Activated naive CD4-positive, alpha-beta T cell (primary cell): ENCODE measurements at places on chromosomes 3 and 15.

DNA sequence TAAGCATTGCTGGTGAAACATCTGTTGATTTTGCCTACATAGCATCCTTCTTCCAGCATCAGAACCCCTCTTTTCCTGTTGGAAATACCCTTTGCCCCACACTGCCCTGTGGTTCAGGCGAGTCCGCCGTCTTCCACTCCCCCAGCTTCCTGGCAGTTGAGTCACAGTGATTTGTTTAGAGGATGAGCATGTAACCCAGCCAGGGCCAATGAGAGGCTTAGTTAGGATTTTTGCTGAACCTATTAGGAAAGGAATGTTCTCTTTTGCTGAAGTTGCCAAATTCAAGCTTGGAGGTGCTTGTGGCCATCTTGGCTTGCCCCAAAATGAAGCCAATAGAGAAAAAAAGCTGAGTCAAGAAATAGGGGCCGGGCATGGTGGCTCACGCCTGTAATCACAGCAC, 19.0 kb upstream of the MEX3B start:
- no peak for DNase-seq

- no peak for DNase-seq
Observed at GRCh38 chr15:66897971-66898370, 167.4 kb upstream of the SMAD3 start.

DNA sequence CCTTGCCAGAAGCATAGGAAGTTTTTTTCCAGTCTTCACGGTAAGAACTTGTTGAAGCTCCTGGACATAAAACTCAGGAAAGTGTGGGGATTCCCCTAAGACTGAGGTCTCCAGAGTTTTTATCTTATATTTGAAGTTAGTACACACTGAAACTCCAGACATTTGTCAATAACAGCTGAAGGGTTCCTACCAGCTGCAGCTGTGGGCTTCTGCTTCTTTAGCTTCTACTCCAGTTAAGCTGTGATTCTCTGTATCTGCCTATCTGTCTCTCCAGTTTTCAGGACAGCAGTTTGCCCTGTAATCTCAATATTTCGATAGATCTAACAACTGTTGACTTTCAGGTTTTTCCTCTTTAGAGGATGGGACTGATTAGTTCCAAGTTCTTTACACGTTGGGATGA, 966.0 kb upstream of the SEMA6D start:
- DNase-seq = no peak

DNA sequence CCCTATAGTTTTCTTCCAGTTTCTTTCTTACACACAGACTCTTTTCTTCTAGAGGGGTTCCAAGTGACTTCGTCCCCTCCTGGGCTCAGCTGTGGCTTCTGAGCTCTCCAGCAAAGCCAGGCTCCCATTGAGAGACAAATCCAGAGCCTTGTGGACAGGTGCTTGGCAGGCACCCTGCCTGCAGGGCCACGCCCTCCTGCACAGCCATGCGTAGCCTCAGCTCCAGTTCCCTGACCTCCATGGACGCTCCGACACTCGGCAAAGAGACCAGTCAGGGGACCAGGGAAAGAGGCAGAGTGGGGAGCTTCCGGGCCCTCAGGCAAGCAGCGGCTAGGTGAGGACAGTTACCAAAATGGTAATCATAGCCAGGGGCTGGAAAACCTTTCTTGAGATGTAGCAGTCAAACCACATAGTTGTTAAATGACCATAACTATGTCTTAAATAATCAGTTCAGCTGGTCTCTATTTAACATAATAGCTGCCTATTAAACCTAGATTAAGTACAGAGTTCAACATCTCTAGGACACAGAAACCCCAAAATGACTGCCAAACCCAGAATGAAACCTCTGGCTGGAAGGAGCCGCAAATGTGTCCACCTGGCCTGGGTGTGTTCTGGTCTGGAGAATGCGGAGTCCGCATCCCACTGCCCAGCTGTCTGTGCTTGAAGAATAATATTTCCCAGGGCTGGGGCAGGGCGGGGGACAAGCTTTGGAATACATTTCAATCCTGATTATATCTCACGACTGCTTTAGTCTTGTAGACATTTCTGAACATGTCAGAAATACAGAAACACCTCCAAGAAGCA, 69.3 kb upstream of the RGMA start:
- DNase-seq = no peak
